Parietal lobe (tissue), 2 donors: ENCODE measurements at places on chromosomes 2 and 18. TPM values are rescaled to one million over a fixed set of nuclear protein-coding genes. Genes with fewer than 3 reads are reported as not detected.

The RNASEH1 gene
- 26.0 TPM for total RNA-seq

The IL36B gene
- not detected for total RNA-seq

The CRYGC gene
- not detected for total RNA-seq

The TMEM200C gene
- total RNA-seq: 12.8 TPM

The CFAP210 gene
- total RNA-seq: 2.2 TPM

The CYP27C1 gene
- total RNA-seq: 3.1 TPM

The SLC4A3 gene
- 34.4 TPM for total RNA-seq

The UGT1A3 gene
- total RNA-seq: not detected

The LYPD6 gene
- total RNA-seq: 17.5 TPM

The MC2R gene
- not detected for total RNA-seq

The GCG gene
- not detected for total RNA-seq

The HEATR5B gene
- total RNA-seq: 137 TPM

The TRABD2A gene
- total RNA-seq: 1.6 TPM

The HOXD4 gene
- total RNA-seq: not detected

The DSG4 gene
- not detected for total RNA-seq

The ZFP36L2 gene
- total RNA-seq: 2.8 TPM

The KLHL29 gene
- 43.2 TPM for total RNA-seq

The TM4SF20 gene
- total RNA-seq: not detected

The UGT1A10 gene
- total RNA-seq: not detected

The CAVIN2 gene
- 2.2 TPM for total RNA-seq

The AMER3 gene
- total RNA-seq: 45.4 TPM

The REG3A gene
- not detected for total RNA-seq

The KRTCAP3 gene
- total RNA-seq: not detected

The ALKAL2 gene
- total RNA-seq: not detected

The SATB2 gene
- total RNA-seq: 826 TPM

The LNPK gene
- 68.2 TPM for total RNA-seq

The FIGLA gene
- total RNA-seq: not detected

The UGT1A5 gene
- not detected for total RNA-seq

The ANKAR gene
- 45.1 TPM for total RNA-seq

The ST8SIA3 gene
- total RNA-seq: 16.6 TPM

The ACMSD gene
- total RNA-seq: not detected

The RAB1A gene
- total RNA-seq: 85.8 TPM

The EMILIN2 gene
- 0.94 TPM for total RNA-seq

The ZNF396 gene
- 4.4 TPM for total RNA-seq

The CNGA3 gene
- 6.3 TPM for total RNA-seq

The STARD6 gene
- not detected for total RNA-seq

The SMYD1 gene
- not detected for total RNA-seq

The RTTN gene
- 90.8 TPM for total RNA-seq

The RAB27B gene
- total RNA-seq: 17.2 TPM

The CHST10 gene
- total RNA-seq: 89.2 TPM

The G6PC2 gene
- not detected for total RNA-seq

The SERPINB11 gene
- total RNA-seq: not detected

The SLC4A5 gene
- 13.8 TPM for total RNA-seq

The CABLES1 gene
- total RNA-seq: 4.7 TPM

The ANKRD53 gene
- total RNA-seq: 1.9 TPM

The TMSB10 gene
- total RNA-seq: 2,077 TPM
